ENCODE measurements at places on chromosomes 2 and 18.

GRCh38 chr18:4040391-4041092 is 414.6 kb downstream of the DLGAP1 start:
- no peak for DNase-seq

- no peak for DNase-seq
Observed at GRCh38 chr18:26097563-26097962, 7.2 kb upstream of the SS18 start.

DNA sequence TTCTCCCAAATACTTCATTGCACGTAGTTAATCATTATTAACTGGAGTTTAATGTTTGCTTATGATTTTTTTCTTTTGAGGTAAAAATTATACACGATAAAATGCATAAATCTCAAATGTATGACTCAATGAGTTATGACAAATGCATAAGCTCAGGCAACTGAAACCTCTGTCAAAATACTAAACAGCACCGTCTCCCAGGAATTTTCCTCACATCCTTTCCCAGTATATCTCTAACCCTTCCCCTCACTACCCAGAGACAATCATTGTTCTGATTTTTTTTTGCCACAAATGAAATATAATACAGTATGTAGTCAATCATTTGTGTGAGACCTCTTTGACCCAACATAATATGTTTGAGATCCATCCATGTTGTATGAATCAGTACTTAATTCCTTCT is 606.5 kb downstream of the CPS1 start:
- no peak for DNase-seq

- DNase-seq = peak; percentile 18
Observed at GRCh38 chr2:178825183-178825582, 18.0 kb upstream of the TTN start.

DNA sequence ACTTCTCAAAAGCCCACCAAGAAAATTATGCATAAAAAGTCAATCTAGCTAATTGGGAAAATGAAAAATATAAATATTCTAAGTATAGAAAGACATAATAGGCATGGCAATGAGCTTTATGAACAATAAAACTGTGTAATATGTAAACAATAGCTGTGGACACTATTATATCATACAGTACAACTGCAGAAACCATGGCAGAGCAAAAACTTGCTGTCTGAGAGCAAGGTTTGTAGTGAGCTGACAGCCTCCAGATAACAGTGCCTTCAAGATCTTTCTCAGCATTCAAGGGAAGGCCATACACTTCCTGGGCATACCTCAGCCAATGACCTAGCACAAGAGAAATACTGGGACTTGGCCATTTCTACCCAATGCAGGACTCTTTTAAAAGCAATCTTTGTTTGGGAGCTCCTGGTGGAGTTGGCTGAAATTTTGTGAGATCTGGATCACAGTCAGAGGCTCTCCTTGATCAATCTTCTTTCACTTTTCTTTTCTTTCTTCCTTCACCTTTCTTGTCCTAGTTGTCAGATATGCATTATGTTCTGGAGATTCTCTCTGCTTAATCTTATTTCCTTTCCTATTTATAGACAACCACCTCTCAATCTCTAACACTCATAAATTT is 427.2 kb upstream of the UBE2E3 start:
- DNase-seq = no peak

DNA sequence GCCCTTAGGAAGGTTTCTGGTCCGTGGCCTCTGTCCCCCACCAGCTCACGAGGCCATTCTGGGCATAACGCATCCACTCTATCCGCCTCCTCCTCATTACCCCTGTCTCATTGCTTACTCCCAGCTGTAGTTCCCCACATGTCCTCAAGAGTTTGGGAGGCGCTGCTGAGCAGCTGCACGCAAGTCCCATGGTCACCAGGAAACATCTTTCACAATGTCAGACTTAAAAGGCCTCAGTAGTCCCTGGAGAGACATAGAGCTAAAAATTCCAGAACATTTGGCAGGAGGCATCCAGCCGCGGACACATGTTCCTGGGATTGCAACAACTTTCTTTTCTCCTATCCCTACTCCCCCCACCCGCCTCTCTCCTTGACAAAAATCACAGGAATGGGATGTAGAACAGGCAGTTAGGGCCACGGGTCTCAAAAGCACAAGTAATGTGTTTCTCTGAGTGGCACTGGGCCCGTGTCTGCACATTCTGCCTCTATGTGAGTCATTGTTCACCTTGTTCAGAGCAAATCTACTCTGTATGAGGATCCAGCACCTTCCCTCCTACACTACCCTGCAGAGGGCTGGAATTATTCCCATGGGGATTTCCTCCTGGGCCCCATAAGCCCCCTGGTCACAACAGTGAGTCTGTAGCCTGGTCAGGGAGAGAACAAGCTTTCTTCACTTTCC is 8.1 kb downstream of the LBH start:
- DNase-seq = peak; percentile 96

GRCh38 chr2:85135660-85135914 is 2.4 kb downstream of the TCF7L1 start:
- no peak for DNase-seq

DNA sequence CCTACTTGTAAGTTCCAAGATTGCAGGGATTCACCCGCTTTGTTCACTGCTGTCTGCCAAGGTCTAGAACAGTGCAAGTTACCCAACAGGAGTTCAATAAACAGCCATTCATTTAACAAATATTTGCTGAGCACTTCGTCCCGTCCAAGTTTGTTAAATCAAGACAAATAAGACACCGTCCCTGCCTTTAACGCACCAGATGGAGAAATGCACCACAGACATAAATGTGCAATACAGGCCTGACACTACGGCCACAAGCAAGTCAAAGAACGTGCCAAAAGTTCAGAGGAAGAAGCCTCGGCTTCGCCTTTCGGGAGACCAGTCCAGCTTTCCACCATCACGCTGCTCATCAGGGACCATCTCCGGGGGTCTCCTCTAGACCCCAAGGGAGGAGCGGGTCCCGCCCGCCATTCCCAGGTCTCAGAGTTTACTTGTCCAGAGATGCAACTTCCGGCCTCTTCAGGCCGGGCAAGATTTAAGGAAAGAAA is 429 bp downstream of the C2orf76 start:
- DNase-seq = peak; percentile 5

GRCh38 chr2:11998626-11999378 is 252.4 kb downstream of the LPIN1 start:
- peak; percentile 69 for DNase-seq

DNA sequence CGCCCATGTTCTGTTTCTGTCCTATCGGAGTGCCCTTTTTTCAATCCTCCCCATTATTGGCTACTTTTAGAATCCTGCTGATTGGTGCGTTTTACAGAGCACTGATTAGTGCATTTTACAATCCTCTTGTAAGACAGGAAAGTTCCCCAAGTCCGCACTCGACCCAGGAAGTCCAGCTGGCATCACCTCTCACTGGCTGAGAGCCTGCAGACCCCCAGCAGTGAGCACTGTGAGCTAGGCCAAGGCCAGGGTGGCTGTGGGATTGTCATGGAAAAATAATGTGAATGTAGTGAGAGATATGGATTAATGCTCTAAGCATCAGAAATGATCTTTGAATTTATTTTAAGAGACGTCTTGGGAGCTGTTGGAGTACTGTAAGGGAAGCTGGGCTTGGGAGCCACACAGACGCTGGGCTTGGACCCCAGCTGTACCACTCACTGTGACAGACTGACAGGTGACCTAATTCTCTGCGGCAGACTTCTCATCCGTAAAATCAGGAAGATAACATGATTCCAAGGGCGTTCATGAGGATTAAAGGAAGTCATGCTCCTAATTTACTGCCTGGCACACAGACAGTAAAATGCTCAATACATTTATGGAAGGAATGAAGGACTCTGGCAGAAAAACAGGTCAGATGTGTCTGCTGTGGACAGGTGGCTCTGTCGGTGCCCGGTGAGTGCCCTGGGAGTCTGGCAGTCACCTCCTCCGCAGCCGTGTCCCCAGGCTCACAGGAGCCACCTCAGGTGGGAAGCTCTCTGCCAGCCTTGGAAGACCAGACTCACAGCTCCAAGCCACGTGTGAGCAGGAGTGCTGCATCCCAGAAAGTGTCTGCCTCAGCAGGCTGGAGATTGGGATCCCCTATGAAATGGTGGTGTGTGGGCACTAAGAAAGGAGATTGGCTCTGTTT is 105.5 kb downstream of the FAM168B start:
- DNase-seq = no peak

- no peak for DNase-seq
Observed at GRCh38 chr2:173401716-173402326, 47.1 kb downstream of the CDCA7 start.

DNA sequence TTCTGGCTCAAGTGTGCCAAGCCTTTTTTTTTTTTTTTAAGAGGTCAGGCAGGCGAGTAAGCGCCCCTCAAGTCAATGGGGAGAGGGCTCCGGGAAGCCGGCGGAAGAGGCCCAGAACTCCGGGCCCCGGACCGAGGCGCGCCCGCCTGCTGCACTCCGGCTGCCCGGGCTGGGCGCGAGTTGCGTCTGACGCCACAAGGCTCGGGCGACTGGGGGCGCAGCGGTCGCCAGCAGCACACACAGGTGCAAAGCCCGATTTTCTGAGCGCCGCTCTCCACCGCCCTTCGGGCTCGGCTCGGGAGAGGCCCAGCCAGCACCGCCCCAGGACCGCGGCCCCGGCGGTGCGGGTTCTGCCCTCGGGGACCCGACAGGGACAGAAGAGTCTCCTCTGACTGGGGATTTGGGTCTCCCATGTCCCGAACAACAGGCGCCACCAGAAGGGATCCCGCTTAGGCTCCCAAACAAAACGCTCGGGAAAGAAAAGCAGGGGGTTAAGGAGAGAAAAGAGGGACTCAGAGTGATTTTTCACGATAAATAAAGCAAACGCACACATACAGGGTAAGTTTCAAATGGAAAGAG is 787 bp downstream of the ERBB4 start:
- DNase-seq = no peak

DNA sequence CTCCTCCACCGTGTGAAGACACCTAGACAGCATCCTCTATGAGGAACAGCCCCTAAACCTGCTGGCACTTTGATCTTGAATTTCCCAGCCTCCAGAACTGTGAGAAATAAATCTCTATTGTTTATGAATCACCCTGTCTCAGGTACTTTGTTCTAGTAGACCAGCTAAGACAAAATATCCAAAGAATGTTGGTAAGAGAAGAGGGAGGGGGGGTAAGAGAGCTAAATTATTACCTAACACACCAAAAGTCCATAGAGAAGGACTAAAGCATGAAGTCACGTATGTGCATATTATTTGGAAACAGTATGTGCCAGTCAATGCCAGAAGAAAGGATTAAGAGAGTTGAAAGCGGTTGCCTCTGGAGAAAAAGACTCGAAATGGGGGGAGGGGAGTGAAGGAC is 211.0 kb downstream of the SP3 start:
- no peak for DNase-seq

GRCh38 chr2:179024445-179024844 is 25.5 kb downstream of the CCDC141 start:
- no peak for DNase-seq

GRCh38 chr2:182890773-182891378 is 24.4 kb upstream of the FRZB start:
- DNase-seq = no peak

GRCh38 chr2:16940214-16940613 is 274.6 kb upstream of the CYRIA start:
- DNase-seq = no peak

DNA sequence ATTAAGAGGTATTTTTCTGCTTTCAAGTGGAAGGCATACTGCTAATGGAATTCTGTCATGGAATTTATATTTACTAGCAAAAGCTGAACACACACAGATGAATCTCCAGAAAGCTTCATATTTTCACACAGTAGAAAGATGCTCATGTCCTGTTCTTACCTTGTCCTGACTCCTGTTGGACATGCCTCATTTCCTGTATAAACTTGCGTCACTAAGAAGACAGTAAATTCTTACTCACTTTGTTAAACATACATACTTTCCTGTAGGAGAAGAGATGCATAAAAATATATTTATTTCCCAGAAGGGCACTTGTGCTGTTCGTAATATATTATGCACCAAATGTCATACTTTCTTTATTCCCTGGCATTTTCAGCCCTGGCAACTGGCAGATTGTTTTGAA is 238.3 kb upstream of the RASGRP3 start:
- DNase-seq = no peak

- DNase-seq = no peak
Observed at GRCh38 chr2:64086347-64087082, 57.7 kb downstream of the PELI1 start.

GRCh38 chr2:134148843-134149472 is 104.9 kb upstream of the MGAT5 start:
- peak; percentile 29 for DNase-seq

GRCh38 chr2:60530660-60531281 is 22.7 kb downstream of the BCL11A start:
- peak; percentile 74 for DNase-seq

DNA sequence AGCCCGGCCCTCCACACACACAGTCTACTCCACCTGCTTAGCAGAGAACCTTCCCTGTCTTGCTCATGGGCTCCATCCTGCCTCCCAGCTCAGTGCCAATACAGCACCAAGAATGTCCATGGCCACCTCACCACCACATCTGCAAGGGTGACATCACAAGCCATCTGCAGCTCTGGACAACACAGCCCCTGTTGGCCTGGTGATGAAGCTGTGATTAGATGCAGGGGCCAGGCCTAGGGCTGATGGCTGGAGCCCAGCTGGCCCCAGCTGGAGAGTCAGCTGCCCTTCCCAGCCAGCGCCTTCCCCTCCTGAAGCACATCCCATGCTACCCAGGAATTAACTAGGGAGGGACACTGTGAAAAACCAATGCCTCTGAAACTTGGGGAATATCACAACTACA is 91.1 kb downstream of the TTC32 start:
- DNase-seq = no peak

GRCh38 chr2:177753682-177754491 is 318.7 kb downstream of the PDE11A start:
- DNase-seq = peak; percentile 80

GRCh38 chr18:13836559-13836958 is 12.6 kb downstream of the MC5R start:
- DNase-seq = no peak

DNA sequence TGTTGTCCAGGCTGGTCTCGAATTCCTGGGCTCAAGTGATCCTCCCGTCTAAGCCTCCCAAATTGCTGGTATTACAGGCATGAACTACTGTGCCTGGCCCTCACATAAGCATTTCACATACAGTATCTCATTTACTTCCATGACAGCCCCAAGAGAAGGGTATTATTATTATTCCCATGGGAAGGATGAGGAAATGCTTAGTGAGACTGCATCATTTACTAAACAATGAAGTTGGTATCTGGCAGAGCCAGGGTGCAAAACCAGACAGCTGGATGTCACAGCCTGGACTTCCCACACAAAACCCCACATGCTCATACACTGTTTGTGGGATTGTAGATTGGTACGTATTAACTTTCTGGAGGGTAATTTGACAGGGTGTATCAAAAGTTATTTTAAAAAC is 29.9 kb downstream of the DAPL1 start:
- no peak for DNase-seq

DNA sequence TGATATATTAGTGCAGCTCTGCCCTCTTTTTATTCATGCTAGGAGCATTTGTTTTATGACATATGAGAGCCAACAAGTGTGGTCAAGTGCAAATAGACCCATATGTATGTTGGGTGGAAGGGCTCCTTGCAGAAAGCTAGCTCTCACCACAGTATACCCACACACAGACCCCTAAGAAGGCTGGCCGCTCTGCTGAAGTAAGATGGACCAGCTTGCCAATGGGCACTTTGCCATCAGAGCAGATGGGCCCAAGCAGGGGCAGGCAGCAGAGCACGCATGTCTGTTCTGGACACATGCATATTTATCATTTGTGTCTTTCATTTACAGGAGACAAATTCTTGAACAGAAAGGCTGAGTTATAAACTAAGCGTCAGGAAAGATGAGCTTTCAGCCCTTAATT is 187.5 kb upstream of the DTNA start:
- no peak for DNase-seq

GRCh38 chr2:98654699-98655495 is 46.5 kb downstream of the UNC50 start:
- DNase-seq = no peak

- DNase-seq = no peak
Observed at GRCh38 chr18:3666526-3667254, 216.7 kb downstream of the TGIF1 start.

Data from fibroblast of skin of scalp (primary cell).